ENCODE measurements at places on chromosomes 7 and 10.

- DNase-seq = no peak
Measured at GRCh38 chr7:155489158-155489840, 31.4 kb downstream of the EN2 start.

DNA sequence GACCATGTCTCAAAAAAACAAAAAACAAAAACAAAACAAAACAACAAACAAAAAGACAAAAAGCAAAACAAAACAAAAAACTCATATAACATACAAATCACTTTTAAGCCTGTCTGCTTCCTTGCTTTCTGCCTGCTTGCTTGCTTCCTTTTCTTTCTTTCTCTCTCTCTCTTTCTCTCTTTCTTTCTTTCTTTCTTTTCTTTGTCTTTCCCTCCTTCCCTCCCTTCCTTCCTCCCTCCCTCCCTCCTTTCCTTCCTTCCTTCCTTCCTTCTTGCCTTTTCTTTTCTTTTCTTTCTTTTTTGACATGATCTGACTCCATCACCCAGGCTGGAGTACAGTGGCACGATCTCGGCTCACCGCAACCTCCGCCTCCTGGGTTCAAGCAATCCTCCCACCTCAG lies 15.9 kb upstream of the TRA2A start:
- DNase-seq = no peak

GRCh38 chr10:73407495-73407894 lies 6.4 kb downstream of the ANXA7 start:
- DNase-seq = no peak

DNA sequence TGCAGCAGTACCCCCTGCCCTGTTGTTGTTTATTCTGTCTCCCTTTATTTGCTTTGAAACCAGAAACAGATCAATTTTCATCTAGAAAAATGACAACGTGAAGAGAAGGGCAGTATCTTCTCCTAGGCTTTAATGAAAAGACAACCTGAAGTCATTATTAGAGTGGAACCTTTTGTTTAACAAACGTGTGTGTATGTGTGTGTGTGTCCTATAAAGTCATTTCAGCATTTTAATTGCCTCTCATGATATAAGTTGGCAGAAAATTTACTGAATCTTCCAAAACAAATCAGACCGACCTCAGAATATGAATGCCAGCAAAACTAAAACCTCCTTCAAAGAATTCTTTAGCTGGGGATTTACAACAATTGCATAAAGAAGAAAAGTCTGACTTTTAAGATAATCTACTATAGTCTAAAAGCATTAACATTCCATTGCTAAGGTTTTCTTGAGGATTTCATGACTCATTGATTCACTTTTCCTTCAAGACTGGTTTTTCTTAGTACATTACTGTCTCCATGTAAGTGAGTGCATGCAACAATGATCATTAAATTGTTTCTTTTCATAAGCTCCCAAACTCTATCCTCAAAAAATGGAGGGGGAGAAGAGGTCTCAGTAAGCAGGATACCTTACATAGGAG lies 3.2 kb downstream of the GLI3 start:
- no peak for DNase-seq

GRCh38 chr7:35817930-35818329 lies 17.1 kb downstream of the SEPTIN7 start:
- no peak for DNase-seq

DNA sequence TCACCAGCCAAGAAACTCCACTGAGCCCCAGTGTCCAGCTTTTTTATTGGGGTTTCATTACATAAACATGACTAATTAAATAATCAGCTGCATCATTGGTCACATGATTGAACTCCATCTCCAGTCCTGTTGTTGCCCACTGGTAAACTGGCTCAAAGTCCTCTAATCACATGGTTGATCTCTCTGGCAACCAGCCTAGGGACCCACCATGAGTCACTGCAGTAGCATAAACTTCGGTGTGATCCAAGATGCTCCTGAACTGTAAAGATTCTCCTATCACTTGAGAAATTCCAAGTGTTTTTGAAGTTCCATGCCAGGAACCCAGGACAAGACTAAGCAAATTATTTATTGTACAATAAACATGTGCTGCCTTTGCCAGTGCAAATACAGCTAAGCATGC lies 130.4 kb upstream of the AUTS2 start:
- DNase-seq = no peak

DNA sequence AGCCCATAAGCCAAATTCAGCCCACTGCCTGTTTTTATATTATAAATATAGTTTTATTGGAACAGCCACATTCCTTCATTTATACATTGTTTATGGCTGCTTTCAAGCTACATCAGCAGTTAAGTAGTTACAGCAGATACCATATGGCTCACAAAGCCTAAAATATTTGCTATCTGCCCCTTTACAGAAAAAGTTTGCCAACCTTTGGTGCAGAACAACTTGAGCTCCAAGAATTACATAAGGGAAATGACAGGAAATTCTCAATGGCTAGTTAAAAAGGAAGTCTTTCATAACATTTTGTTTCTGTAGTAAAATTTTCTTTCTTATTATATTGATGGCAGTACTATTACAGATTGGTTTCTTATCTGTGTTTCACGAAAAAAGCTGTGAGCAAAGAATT lies 59.3 kb downstream of the COL28A1 start:
- DNase-seq = no peak

- DNase-seq = no peak
Measured at GRCh38 chr7:18320971-18321567, 174.5 kb upstream of the HDAC9 start.

GRCh38 chr10:128723631-128724205 lies 597.5 kb upstream of the MKI67 start:
- no peak for DNase-seq

GRCh38 chr10:33306126-33306525 lies 28.3 kb downstream of the NRP1 start:
- no peak for DNase-seq

GRCh38 chr7:21305455-21306235 lies 122.2 kb upstream of the SP4 start:
- no peak for DNase-seq

DNA sequence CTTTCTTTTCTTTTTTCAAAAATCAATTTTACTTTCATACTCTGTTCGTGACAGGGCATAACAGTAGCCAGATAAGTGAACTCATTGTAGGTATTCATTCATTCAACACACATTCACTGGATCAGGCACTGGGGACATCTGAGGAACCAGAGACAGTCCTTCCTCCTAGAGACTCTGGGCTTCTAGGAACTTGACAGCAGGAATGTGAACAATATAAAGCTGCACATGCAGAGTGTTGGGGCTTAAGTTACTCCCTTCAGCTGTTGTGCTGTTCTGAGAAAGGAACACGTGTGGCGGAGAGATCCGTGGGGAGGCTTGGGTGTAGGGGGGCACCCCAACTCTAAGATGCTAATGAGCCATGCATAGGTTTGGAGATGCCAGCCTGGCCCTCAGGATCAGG lies 120.4 kb downstream of the PKD1L1 start:
- DNase-seq = no peak

- no peak for DNase-seq
Measured at GRCh38 chr7:86687831-86688230, 44.1 kb downstream of the GRM3 start.

- no peak for DNase-seq
Measured at GRCh38 chr7:159105832-159106811, 38.5 kb downstream of the VIPR2 start.

DNA sequence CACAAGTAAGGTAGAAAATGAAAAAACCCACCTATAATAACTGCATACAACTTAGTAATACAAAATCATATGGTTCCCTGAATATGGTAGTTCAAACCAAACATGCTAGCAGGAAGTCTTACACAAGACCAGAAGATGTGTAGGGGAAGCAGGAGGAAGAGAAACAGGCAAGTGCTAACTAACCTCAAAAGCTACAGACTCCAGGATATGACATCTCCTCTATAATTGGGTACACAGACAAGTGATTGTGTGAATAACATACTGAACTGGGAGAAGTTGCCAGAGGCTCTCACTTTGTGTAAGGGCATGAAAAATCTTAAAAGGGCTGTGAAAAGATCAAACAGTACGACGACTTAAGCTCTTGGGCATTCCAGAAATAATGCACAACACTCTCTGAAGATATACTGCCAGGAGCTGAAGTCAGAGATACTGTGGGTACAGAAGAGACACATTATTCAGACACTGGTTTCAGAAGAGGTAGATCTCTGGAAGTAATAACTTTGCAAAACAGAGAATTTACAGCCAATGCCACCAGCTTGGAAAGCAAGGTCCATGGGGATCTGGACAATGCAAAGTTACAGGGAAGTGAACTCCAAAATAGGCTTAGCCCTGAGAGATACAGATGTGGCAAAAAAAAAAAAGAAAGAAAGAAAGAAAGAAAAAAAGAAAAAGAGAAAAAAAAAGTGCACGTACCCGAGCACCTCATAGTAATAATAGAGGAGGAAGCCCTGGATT lies 767.2 kb downstream of the TNS3 start:
- no peak for DNase-seq

GRCh38 chr7:7563813-7564212 lies 2.9 kb upstream of the MIOS start:
- no peak for DNase-seq

- DNase-seq = no peak
Measured at GRCh38 chr7:76149847-76150691, 51.6 kb upstream of the SRRM3 start.

- no peak for DNase-seq
Measured at GRCh38 chr10:97687785-97688781, 1.0 kb upstream of the AVPI1 start.

GRCh38 chr10:71077143-71077581 lies 135.2 kb upstream of the UNC5B start:
- no peak for DNase-seq

GRCh38 chr7:120725376-120726039 lies 132.4 kb downstream of the TSPAN12 start:
- DNase-seq = no peak

GRCh38 chr10:22931948-22932347 lies 4.1 kb downstream of the ARMC3 start:
- DNase-seq = no peak

DNA sequence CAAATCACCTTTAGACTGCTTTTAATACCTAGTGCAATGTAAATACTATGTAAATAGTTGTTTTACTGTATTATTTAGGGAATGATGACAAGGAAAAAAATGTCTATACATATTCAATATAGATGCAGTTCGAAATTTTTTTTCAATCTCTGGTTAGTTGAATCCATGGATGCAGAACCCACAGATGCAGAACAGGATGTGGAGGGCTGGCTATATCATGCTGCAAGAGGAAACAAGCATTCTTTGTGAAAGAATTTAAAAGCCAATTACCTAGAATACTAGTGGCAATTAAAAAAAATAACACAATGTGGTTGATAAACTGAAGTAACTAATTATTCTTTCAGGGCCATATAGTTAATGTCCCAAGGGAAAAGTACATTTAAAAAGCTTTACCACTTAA lies 170.4 kb downstream of the ZNF438 start:
- DNase-seq = no peak

- DNase-seq = no peak
Measured at GRCh38 chr10:6216916-6217315, 14.2 kb downstream of the PFKFB3 start.

DNA sequence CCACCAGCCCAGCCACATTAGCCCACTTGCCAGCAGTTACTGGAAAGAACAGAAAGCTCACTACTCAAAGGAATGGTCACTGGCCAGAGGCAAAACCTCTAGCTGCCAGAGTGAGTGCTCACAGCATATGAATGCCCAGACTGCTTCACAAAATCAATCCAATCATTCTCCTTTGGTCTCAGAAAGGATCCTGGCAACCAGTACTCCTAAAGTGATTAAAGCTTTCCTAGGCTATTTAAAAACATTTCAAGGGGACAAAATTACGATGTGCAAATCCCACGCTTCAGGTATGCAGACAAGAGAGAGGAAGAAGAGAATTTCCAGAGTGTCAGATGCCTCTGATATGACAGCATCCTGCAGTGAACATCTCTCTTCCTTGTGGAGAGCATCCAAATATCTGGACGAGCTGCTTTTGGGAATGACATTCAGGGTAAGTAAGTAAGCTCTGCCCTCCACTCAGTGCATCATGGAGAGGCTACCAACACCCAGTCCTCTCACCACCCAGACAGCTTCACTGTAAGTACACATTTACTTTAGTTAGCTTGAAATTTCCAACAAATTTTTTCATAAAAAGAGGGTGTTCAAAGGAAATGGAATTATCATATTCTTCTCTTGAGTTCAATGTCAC lies 25.1 kb downstream of the ICA1 start:
- no peak for DNase-seq

GRCh38 chr7:6705959-6706665 lies 635 bp downstream of the ZNF12 start:
- DNase-seq = peak; percentile 19

DNA sequence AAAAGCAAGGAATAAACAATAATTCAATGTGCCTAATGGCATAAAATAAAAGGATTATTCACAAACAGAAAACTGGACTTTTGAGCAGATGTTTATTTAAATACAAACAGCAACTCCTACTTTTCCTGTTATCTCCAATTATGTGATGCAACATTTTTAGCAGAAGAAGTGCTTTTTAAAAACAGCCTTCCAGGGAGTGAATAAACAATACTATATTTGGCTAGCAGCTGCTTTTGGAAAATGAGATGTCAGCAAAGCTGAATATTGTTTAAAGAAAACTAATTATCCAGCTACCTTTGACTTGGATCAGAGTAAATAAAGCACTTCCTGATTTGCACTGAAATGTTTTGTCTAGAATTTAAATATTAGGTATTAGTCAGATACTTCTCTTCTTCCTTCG lies 23.2 kb downstream of the CDK1 start:
- no peak for DNase-seq

DNA sequence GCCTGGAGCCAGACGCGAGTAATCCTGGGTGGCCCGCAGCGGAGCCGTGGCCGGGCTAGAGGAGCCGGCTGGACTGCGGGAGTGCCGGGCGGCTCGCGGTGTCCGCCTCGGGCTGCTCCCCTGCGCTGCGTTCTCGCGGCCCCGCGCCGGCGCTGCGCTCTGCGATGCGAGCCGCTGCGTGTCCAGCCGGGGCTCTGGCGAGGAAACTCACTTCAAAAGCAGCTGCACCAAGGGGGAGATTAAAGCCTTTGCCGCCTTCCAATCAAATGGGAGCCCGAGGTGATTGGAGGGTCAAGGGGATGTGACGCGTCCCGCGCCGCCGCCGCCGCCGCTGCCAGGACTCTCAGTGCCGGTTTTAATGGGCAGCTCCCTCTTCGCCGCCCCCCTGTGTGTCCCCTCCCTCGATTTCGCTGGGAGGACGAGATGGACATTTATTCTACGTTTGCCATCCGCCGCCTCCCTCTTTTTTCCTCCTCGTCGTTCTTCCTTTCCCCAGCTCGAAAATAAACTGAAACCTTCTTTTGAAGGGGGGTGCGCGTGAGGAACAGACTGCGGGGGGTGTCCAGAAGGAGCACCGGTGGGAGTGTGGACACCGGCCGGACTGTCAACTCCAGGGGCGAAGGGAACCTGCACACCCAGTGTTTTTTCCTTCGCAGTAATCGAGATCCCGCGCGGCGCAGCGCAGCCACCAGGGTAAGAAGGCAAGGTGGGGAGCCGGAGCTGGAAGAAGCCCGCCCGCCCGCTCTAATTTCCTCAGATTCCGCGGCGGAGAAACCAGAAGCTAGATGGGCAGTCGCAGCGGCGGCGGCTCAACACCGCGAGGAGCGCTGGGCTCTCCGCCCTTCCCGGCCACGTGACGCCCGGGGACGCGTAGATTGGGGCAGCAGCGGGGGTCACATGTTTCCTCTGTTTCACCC lies at the start of gene ZNF503:
Gene ZNF503, minus strand, starts transcription at position 196 of the 917 bp plus-strand sequence. CDS start 345 bp downstream, outside the sequence.
- peak; percentile 44 for DNase-seq

Measured in stimulated activated CD4-positive, alpha-beta T cell treated with anti-CD3 and anti-CD28 coated beads, Interleukin-4, amount 100 ng/mL, for 1 hour (primary cell).